ENCODE measurements at places on chromosomes 11 and 22. TPM values are rescaled to one million over a fixed set of nuclear protein-coding genes. Genes with fewer than 3 reads are reported as not detected.

DNA sequence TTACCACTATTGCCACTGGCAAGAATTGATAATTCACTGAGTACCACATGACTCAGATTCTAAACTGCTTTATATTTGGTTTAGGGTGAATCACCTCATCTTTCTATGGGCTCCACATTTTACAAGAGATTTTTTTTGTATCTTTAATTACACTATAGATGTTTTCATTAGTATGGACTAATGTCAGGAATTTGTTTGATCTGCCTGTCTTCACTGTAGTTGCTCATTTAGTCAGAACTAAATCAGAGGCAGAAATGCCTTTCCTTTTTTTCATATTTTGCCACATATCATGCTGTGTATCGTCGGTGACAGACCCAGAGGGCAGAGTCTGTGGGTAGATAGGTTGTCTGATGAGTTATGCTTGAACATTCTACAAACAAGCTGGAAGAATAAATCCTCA lies 524.1 kb downstream of the METTL15 start:
- DNase-seq: no peak

DNA sequence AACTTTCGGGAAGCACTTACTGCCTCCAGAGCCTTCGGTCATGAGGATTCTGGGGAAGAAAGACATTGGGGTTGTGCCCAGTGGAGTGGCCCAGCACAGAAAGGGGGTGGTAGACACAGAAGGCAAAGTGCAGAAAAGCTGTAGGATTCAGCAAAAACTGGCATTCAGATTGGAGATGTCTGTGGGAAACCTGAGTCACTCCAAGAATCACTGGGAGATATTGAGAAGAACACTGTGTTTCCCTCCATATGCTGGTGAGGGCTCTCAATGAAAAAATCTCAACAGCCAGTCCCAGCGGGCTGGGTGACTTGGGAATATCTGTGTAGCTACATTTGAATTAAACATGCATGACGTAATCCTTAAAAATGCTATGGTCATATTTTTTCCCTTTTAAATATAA lies 61.2 kb upstream of the RCN1 start:
- DNase-seq: no peak

- no peak for DNase-seq
Measured at GRCh38 chr11:127644366-127644765, 643.8 kb upstream of the KIRREL3 start.

DNA sequence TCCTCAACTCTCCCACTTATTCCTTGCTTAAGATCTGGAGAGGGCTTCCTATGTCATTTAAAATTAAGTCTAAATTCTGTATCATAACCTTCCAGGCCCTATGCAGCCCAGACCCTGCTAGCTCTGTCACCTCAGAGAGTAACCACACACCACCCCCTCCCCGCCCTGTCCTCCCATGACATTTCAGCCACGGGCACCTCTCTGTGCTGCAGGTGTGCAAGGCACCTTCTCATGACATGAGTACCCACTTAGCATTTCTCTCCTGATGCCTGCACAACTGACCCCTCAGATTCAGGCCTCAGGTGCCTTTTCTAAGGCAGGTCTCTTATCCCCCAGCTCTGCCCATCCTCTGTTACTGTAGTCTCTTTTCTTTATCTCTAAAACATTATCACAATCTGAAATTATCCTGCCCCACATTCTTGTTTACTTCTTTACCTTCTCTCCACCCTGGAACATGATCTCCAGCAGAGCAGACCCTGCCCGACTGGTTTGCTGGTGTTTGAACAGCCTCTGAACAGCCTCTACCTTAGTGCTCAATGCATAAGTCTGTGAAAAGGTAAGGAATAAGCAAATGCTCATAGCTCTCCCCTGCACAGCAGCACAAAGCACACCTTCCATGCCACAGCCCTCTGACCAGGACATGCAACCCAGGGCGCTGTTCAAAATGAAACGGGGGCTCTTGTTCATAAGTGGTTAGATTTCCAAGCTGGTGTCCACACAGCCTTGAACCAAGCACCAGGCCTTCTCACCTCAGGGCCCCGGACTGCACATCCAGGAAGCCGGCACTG lies 196.1 kb upstream of the B3GAT1 start:
- no peak for DNase-seq

The OR51E2 gene
- polyA plus RNA-seq: not detected

Data from naive thymus-derived CD8-positive, alpha-beta T cell (primary cell).